LHCN-M2 (cell line): ENCODE measurements at places on chromosomes 6 and 20. TPM values are rescaled to one million over a fixed set of nuclear protein-coding genes. Genes with fewer than 3 reads are reported as not detected.
A peak's percentile ranks its signal among the peaks of the same experiment; 100 is the strongest.

DNA sequence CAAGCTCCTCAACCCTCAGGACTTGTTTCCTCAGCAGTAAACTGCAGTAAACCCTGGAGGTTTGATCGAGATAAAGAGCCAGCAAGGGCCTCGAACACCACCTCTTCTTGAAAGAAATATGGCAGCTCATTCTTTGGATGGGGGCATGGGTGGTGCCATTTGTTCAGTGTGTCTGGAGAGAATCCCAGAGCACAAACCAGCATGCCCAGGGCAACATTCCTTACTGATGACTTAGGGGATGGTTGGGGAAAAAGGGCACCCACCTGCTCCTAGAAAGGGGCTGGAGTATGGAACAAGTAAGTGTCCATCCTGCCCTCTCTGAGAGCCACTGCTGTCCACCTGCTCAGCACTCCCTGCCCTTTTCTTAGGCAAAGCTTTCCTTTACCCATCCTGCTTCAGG lies 31.3 kb upstream of the ZFAND3 start:
- DNase-seq: peak; percentile 54

DNA sequence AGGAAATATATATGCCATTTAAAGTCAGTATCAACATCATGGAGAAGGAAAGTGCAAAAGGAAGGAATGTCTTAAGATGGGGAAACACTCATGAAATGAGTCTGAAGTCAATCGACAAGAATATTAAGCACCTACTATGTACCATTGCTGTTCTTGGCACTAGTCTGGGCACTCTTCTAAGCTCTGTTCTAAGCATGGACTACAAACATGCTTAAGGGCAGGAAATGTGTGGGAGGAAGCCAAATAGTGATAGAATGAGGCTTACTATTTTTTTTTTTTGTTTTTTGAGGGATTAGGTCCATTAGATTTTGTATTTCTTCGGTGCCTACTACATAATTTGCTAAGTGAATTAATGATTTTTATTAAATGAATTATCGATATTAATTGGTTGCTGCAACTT lies 83.8 kb upstream of the SUPT3H start:
- DNase-seq: no peak

GRCh38 chr6:84508334-84508733 lies 256.1 kb downstream of the TBX18 start:
- no peak for DNase-seq

DNA sequence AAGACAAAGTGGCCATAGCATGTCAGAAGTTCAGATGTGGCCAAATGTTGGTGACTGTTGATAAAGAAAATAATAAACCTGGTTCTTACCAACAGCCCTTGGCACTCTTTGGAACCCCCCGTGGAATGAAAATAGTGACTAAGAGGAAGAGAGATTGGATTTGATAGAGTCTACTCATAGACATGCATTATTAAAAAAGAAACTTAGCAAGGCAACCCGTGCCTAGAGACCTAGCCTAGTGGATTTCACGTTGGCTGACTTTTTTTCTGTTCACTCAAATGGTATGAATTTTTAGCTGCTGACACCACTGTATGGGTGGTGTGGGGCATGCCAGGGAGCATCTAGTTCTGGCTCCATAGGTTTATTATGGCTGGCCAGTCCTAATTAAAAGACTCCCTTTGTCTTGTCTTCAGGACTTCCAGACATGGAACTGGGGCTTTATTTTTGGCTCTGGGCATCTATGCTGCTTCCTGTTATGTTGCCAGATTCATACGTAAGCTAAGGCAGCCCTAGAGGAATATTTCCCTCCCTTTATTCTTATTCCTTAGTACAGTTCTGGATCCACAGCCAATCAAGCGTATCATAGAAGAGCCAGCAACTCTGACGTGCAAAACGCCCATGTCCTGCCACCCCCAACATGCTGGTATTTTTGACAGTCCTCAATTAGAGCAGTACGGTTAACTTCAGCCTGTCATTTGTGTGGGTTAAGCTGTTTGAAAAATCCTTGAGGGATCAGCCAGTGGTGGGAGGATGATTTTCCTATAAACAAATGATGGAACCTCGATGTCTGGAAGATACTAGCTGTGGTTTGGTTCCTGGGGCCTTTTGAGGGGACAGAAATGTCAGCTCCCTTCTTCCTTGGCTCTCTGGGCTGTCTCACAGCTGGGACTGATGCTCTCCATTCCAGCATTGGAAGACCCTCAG lies 127.5 kb downstream of the ISM1 start:
- DNase-seq: no peak

- no peak for DNase-seq
These were observed 658.4 kb downstream of the PHF3 start for GRCh38 chr6:64294034-64294433.

DNA sequence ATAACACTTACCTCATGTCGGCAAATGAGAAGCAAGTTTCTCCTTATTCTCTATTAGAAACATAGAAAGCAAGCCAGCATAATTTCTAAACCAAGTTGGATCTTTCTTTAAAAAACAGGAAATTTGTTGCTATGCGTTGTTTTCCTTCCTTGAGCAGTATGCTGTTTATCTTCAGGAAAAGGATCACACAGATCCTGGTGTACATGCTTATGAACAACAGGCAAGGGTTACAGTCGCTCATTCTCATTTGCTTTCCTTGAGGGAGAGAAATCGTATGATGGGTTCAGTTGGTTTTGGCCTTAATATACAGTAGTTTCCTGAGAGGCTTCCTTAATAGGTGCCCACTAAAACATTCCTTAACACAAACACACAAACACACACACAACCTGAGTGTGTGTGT lies 118.8 kb downstream of the FYN start:
- no peak for DNase-seq

GRCh38 chr6:6885521-6886170 lies 222.1 kb upstream of the RREB1 start:
- no peak for DNase-seq

- DNase-seq: peak; percentile 43
These were observed 84.7 kb upstream of the ADGRF1 start for GRCh38 chr6:47126647-47127391.

DNA sequence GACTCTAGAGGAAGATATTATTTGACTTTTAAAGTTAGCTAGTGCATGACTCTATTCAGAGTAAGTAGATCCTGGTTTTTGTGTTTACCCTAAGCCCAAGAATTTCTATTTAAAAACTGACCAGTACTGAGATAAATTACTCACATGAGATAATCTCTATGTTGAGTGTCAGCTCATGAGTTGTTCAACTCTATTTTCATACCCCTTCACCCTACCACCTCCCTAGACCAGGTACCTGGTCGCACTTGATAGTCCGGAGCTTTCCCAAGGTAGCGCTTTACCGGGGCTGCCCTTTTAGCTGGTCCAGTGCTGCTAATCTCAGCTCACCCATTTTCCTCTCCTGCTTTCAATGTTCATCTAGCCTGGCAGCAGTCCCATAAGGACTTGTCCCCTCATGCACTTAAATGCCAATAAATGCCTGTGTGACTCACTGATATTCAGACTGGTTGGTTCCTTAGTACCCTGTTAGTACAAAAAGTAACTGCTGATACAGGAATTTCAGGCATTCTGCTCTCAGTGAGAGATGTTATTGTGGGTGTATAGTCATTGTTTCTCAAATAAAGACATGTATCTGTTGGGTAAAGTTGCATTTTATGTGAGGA lies 503.9 kb downstream of the ADGRB3 start:
- DNase-seq: no peak

- DNase-seq: no peak
These were observed 213.5 kb downstream of the RFPL4B start for GRCh38 chr6:112560651-112561050.

GRCh38 chr20:57536120-57536708 lies 11.3 kb upstream of the CTCFL start:
- no peak for DNase-seq

DNA sequence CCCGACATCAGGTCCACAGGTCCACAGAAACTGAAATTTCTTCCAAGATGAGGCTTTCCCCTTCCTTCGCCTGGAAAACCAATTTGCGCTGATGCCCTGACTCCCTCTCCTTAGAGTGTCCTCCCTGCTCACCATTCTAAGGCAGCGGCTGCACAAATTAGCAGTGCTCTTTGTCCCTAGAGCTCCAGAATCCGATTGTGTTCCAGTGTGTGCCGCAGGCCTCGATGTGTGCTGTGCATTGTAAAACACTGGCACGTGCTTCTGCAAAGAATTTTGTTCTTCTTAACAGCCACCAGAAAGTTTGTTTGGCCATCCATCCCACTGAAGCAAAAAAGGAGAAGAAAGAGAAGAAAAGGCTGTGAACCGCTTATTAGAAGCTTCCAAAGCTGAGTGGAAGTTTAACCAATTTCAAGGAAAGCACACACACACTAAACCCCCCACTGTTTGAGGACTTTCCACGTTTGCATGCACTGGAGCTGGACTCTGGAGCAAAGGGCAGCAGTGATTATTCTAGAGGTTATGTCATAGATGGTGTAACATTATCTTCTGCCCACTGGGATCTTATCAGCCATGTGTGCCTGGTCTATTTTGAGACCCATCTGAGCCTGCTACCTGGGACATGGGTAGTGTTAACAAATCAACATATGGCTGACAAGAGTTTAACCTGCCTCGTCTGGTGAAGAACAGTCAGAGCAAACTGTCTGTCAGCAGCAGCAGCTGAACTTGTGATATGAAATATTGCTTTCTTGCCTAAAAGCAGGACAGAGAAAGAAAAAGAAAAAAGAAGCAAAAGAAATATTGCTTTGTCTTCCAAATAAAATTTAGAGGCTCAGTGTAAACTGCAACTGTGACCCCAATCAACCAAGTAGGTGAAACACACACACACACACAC lies 64.9 kb upstream of the RREB1 start:
- no peak for DNase-seq

- DNase-seq: peak; percentile 88
These were observed 36.6 kb downstream of the MTRES1 start for GRCh38 chr6:107064579-107065065.

Gene PPP1R3G
- total RNA-seq: 0.29 and 0.38 TPM in 2 replicates

Gene RHAG
- total RNA-seq: not detected in 2 replicates

Gene OR12D3
- total RNA-seq: not detected in 2 replicates

Gene BPIFB1
- total RNA-seq: not detected in 2 replicates

Gene ARMC2
- 1.4 and 1.5 TPM in 2 replicates for total RNA-seq

Gene NNAT
- 0.26 TPM in 1 of 2 replicates, not detected in the other for total RNA-seq

Gene NPBWR2
- total RNA-seq: not detected in 2 replicates

Gene NHLRC1
- total RNA-seq: 1.5 and 3.3 TPM in 2 replicates
